ENCODE measurements at places on chromosomes 5 and 9.

DNA sequence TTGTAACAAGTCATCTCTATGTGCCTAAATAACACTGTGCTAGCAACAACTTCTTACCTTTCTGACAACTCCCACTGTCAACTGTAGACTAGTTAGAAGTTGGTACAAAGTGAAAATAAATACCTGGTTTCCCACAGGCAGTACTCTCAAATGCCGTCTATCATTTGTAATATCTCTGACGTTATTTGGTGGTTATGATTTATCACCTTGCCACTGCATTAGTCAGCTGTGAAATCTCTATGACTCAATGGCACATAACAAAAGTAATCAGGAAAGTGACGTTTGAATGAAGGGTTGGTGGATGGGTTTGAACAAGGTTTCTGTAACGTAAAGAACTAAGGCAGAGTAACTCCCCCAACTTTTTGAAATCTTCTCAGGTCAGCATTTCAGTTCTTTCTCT lies 592.3 kb downstream of the MAT2B start:
- no peak for DNase-seq

- DNase-seq, result peak; percentile 22
Observed at GRCh38 chr5:96537386-96537785, 104.3 kb upstream of the PCSK1 start.

DNA sequence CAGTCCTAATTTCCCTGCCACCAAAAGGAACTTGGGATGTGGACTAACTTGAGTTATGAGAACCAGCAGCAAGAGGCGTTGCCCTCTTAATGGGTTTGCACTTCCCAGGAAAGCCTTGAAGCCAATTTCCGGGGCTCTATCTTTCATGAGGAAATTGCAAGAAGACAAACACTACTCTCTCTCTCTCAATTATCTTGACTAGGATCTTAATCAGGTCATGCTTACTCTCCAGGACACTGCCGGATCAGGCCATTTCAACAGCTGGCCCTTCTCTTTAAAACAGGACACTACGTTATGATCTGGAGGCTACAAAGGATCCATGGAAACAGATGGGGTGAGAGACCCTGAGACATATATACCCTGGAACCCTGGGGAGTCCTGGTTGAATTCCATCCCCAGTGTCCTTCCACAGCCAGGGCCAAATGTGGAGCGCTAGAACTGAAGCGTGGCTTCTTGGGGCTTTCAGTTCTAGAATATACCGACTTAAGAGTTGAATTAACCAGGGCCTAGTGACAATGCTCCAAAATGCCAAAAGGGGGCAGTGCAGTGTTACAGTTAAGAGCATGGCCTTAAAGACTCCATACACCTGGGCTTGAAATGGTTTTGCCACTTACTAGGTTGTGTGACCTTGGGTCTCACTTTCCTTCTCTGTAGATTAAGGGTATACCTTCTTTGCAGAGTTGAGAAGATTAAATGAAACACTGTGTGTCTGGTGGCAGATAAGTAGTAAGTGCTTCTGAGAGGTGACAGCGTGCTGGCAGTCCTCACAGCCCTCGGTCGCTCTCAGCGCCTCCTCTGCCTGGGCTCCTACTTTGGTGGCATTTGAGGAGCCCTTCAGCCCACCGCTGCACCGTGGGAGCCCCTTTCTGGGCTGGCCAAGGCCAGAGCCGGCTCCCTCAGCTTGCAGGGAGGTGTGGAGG lies 21.1 kb downstream of the FAM219A start:
- DNase-seq, result peak; percentile 89

GRCh38 chr9:79007701-79008483 lies 563.9 kb upstream of the TLE4 start:
- no peak for DNase-seq

DNA sequence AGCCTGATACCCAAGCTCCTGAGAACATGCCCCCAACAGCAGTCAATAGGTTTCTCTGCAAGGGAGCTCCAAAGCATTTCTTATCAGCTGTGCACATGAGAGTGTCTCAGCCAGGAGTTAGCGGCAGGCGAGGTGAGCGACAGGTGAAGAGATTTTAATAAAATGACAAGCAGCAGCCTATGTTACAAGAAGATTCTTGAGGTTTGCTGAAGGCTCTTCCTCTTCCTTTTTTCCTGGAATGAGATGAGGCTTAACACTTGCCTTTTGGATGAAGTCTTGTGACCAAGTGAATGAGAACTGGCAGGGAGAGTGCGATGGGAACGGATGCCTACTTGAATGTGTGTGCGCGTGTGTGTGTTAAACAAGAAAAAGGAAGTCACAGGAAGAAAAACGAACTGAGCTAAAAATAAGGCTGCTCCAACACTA lies 76.1 kb downstream of the SHB start:
- no peak for DNase-seq

DNA sequence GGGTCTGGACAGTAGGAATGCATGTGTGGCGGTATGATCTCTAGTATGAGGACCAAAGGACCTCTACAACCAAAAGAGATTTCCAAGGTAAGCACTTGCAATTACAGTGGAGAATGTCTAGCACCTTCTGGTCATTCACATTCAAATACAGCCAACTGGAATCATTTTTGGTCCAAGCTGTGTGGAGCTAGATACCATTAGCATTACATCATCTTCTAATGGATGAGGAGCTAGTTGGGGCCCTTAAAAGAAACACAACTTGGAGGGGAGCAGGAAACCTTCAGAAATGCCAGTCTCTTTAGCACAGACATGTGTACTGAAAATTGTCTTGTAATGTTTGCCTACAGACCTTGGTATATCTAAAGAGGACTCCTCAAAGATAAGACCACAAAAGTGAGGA lies 244.7 kb downstream of the BNC2 start:
- peak; percentile 71 for DNase-seq

DNA sequence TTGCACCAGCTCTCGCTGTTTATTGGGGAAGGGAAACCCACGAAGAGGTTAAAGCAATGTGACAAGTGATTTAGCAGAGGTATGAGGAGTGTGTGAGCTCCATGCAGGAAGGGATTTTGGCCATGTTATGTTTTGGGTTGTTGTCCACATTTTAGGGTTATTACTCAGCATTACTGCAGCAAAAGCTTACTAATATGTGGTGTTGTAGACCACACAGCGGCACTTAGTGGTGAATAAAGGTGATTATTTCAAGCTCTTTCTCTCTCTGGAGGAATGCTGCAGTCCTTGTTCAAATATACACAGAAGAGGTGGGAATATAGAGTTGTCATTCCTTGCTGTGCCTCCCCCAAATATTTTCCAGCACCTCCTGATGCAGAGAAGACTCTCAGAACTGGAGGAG lies 29.7 kb upstream of the AKNA start:
- DNase-seq, result no peak

DNA sequence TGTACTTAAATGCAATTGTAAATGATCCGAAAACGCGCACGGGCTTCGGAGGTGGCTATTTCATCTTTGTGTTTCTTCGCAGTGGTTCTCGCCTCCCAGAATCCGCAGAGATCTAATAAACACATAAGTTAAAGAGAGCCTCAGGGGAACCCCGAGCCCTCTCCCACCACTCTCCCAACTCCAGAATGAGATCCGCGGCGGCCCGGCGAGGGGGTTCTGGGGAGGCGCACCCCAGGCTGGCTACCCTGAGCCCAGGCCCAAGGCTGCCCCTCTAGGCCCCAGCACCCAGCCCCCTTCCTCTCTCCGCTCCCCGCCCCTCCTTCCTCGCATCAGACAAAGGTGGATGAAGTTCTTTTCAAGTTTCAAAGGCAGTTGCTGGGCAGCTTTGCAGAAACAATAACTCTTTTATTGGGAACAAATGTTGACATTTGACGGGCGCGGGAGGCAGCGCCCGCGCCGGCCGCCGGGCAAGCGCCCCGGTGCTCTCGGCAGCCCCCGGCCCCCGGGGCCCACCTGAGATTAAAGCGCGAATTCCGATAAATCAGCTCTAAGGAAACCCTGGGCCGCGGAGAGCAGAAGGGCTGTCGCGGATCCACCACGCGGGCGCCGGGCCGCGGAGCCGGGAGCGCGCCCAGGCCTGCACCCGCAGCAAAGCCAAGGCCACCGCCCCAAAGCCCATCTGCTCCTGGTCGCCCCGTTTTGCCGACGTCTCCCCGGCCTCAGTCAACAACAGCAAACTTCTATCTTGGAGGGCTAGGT lies 8.4 kb downstream of the IRX2 start:
- DNase-seq, result no peak

DNA sequence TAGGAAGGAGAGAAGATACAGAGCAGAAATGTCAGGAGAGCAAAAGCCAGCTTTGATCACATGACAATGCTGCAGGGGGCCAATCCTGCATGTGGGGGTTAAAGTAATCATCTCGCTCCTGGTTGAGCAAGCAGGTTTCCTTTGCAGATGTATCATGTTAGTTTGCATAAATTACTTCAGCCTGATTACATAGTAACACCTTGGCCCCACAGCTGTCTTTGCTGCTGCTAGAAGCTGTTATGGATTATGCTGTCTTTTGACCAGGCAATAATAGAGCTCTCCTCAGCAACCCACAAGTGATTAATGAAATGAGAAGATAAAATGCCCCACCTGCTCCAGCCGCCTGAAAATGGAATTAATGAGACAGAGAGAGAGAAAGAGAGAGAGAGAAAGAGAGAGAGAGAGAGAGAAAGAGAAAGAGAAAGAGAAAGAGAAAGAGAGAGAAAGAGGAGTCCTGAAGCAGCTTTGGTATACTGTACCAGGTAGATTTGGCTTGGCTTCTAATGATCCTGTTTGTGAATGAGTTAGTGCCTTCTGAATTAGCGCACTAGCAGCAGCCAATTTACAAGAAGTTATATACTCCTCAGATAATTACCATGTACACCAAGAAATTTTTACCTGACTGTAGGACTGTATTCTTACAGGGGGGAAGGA lies 174.3 kb upstream of the RORB start:
- DNase-seq, result peak; percentile 48

GRCh38 chr5:123880875-123881274 lies 368.9 kb downstream of the CSNK1G3 start:
- no peak for DNase-seq

DNA sequence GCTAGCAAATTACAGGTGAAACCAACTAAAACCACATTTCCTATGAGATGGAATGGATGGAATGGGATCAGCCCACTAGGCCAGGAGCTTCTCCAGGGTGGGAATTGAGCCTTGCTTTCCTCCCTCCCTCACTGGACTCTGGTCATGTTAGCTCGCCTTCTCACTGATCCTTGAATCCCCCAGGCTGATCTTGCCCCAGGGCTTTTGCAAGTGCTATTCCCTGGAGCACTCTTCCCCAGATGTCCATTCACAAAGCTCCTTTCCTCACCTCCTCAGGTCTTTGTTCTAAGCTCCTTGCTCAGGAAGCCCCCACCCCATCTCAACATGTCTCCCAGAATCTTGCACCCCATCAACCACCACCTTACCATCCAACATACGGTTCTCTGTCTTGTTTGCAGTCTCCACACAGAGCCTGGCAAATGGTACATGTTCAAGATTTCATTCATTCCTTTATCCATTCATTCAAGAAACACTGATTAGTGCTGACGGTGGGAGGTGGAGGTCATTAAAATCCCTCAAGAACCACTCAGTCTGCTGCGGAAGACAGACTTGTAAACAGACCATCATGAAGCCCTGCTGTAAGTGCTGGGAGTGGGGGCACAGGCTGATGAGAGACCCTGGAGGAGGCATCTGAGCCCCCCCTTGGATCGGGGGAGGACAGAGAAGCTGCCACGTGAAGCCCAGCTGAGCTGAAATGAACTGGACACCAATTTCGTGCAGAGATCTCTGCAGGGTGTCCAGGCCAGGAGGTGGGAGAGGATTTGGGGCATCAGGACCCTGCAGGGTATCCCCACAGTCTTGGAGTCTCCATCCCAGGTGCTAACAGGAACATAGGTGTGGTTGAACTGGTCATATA lies 141.7 kb downstream of the BARX1 start:
- peak; percentile 76 for DNase-seq

GRCh38 chr5:123722451-123722850 lies 210.5 kb downstream of the CSNK1G3 start:
- peak; percentile 78 for DNase-seq

DNA sequence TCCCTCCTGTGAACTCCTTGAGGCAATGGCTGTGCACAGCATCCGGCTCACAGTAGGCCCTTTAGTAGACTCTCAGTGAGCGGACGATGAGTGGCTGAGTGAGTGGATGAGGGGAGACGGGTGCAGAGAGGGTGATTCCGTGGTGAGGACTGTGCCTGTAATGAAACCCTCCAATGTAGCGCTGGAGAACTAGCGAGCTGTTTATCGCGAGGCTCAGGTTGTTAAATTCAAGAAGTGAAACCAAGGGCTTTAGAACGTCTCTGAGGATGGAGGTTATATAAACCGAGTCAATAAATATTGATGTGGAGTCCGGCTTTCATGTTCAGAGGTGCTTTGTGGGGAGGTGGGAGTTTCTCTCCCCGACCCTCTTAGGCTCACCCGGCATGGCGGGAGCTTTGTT lies 53.2 kb downstream of the NSG2 start:
- no peak for DNase-seq

DNA sequence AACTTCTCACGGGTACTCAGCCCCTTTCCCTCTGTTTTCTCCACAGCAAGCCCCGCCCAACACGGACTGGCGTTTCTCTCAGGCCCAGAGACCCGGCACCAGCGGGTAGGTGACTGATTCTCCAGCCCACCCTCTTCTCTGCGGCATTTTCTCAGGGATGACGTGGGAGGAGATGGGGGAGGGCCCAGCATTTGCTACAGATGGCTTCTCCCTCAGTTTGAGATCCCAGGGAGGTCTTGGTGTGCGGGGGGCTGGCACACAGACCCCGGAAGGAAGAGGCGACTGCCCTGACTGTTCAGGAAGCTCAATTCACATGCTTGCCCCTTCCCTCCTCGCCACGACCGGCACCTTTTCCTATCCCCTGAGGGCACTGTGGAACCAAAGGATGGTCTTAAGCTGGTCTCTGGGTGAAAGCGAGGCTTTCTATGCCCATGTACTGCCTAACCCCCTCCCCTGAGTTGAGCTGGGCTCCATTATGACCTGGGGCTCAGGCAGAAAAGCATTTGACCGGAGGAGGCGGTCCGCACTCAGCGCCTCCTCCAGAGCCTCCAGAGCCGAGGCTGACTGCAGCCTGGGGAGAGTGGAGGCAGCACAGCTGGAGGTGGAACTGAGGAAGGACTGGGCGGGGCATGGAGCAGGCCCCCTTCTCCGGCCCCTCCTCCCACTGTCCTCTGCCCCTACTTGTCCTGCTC lies 6.0 kb downstream of the PCDHGC5 start:
- DNase-seq, result peak; percentile 40

DNA sequence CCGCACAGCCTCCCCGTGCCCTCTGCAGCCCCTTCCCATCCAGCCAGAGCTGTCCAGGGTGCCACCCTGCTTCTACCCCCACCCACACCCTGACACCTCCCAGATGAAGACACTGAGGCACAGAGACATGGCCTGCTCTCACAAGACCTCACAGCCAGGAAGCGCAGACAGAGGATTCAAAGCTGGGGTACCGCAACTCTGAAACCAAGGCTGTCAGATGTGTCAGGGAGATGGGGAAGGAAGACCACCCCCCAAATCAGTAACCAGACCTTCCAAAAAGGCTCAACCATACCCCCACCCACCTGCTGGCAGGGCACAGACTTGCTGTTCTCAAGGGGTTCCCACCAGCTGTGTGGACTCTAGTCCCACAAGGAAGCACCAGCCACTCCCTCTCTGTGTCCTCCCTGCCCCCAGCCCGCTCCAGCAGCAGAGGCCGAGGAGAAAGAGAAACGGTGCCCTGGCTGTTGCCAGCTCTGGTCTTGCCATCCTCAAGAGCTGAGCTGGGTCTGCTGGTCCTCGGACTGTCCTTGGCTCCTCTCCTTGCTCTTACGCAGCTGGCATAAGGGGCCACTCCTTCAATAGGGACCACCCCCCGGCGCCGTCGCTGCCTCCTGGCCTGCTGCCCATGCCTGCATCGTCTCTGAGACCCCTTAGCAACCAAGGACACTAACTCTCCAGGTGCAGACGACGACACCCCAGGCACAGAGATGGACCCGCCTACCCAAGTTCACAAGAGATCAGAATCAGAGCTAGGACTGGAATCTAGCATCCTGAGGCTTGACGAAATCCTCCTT lies 699 bp downstream of the AKNA start:
- DNase-seq, result no peak

Measured in NCI-H69 (cell line).